ENCODE measurements at places on chromosomes 3 and 15. TPM values are rescaled to one million over a fixed set of nuclear protein-coding genes. Genes with fewer than 3 reads are reported as not detected.

DNA sequence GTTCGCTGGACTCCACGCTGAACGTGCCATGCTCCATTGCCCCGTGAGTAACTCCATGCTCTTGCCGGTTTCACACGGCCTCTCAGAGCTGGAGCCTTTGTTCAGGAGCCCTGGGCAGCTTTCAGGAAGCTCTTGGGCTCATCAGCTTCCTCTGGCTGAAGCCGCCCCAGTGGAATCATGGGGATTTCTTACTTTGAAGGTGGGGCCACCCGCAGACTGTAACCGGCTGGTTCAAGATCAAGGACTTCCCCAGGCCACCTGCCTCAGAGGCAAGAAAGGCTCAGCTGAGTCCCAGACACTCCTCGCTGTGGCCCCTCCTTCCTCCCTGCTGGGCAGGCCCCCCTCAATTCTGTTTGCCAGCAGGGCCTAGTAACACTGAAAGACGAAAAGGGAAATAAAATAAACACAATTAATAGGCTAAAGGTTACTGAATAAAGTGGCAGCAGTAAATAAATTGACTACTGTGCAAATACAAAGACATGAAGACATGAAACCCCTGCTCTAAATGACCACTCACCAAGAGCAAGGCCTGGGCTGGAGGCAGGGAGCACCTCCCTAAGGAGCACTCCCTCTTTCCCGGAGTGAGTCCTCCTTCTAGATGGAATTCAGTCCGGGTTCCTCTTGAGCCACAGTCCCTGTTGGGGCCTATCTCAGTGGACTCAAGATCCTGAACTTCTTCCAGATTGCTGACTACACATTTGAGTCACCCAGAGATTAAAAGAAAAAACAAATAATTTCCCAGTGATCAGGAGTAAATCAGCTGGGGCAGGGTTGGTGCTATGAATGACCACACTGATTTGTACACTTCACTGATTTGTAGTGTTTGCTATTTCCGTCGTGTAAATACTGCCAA lies 51.0 kb downstream of the ZDHHC19 start:
- DNase-seq = peak; percentile 93

- peak; percentile 49 for DNase-seq
These were observed 87.2 kb upstream of the TBL1XR1 start for GRCh38 chr3:177284383-177284881.

- no peak for DNase-seq
These were observed 34.2 kb downstream of the ALS2CL start for GRCh38 chr3:46659285-46659684.

GRCh38 chr15:43868406-43868805 lies 41.6 kb downstream of the WDR76 start:
- DNase-seq = no peak

- no peak for DNase-seq
These were observed 825.7 kb downstream of the SQOR start for GRCh38 chr15:46460431-46461094.

DNA sequence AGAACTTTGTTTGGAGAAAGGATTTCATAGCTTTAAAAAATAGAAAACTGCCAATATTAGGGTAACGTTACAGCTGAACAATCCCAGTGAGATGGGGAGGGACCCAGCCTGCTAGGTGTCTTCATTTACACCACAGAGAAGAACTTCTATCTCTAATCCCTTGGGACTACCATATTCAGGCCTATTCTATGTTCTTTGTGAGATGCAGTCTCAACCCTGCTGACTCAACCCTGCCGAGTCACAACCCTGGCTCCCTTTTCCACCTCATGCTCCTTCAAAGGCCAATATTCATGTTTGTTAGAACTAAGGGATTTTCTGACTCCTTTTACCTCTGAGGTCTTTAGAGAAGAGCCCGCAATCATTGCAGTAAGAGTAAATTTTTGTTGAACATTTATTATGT lies 350.5 kb downstream of the EPHB1 start:
- DNase-seq = no peak

DNA sequence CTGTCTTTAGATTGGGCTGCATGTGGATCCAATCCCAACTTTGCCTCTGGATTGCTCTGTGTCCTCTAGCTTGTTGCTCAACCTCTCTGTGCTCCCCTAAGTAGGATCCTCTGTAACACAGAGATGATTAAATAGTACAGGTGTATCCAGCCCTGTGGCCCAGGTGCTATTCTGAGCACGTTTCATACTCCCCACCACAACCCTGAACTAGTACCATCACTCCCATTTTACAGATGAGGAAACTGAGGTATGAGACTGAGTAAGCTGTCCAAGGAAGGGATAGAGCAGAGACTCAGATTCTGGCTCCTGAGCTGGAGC lies 7.2 kb downstream of the ISG20 start:
- DNase-seq = no peak

- DNase-seq = peak; percentile 62
These were observed 88.6 kb upstream of the GSK3B start for GRCh38 chr3:120182613-120183511.

DNA sequence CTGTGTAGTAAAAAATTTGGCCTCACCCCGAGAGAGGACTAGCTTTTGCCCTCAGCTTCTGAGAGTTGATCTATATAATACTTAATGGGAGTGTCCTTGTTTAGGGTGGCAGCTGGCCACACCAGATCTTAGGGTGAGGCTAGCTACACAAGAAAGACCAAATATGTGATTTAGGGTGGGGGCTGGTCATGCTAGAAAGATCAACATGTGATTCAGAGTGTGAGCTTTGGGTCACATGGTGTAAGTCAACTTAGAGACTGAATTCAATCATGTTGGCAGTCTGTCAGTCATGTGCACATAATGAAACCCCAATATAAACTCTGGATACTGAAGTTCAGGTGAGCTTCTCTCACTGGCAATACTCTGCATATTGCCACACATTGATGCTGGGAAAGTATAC lies 120.7 kb upstream of the DAZL start:
- no peak for DNase-seq

- DNase-seq = peak; percentile 7
These were observed 94.6 kb downstream of the ZPLD1 start for GRCh38 chr3:102529452-102529851.

DNA sequence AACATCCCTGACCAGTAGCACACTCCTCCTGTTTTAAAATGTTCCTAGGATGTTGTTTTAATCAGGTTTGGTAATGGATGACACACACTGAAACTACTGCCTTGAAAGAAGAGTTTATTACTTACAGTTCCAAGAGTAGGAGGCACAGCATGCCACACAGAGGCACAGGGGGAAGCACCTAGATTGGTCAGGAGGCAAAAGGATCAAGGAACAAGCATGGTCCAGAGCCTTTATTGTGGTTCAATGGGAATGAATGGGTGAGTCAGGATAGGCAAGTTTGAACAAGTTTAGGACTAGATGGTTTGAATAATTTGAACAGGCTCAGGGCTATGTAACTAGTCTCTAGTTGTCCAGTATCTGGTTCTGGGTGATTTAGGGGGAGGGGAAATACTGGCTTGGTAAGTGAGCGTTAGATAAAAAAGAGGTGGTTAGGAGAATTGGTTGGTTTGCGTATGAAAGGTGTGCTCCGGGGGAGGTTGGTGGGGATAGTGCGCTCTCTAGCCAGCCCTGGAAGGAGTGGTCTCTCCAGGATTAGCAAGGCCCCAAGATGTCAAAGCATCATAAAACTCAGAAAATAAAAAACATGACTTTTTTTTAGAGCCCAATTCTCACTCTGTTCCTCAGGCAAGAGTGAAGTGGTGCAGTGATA lies 35.1 kb downstream of the TMOD3 start:
- DNase-seq = peak; percentile 47

DNA sequence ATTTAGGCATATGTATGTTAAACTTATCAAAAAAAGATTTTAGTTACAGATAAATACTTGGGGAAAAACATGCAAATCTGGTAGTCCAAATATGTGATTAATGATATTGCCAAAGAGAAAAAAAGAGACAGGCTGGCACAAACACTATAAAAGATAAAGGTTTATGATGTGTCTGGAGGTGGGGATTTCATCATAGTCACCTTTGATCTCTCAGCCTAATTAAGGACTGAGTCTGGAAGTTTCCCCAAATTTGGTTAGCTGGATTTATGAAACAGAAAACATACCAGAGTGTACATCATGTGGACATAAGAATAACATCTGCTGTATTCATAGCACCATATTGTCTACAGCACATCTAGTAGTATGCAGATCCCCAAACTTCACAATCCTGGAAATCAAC lies 157.0 kb downstream of the FGF12 start:
- DNase-seq = no peak

GRCh38 chr3:44476963-44477311 lies 533 bp downstream of the ZNF445 start:
- no peak for DNase-seq

Gene PPP1R14D
- polyA plus RNA-seq = not detected

Gene OXSR1
- 32.9 TPM for polyA plus RNA-seq

Gene GATA2
- polyA plus RNA-seq = 15.0 TPM

Gene SST
- not detected for polyA plus RNA-seq

Gene ANKRD34C
- polyA plus RNA-seq = not detected

All from IMR-90 (cell line).